ENCODE measurements at places on chromosomes 5 and 9.

DNA sequence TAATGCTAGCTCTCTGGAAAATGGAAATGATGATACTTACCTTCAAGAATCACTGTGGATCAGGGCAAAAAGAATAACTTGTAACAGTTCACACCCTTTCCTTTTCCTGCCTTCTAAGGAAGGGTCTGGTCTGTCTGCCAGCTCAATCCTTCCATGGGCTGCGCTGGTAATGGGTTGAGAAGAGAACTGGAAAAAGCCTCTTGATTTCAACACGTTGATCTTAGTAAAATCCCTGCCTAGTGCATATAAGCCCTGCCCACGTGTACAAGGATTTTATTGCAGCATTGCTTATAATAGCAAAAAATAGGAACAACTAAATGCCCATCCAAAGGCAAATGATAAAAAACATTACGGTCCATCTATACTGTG is 20.5 kb downstream of the C1QTNF2 start:
- DNase-seq = no peak

- DNase-seq = peak; percentile 17
Observed at GRCh38 chr5:10726913-10727517, 34.0 kb downstream of the DAP start.

DNA sequence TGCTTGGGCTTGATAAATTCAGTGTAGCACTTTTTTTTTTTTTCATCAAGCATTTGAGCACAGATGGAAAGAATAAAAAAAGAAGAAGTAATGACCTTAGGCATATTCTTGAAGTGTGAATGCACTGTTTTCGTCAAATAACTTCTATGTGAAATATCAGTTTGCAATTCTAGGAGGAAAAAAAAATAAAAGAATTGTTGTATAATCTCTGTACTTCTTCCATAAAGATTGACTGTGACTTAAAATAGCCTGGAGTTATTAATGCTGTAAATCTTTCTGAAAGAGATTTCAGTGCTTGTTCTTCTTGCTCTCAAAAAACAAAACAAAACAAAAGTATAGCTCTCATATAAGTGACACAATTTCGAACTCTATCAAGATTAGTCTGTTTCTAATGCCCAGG is 536.9 kb upstream of the ZNF608 start:
- DNase-seq = no peak

GRCh38 chr9:88722753-88723152 is 187.8 kb downstream of the NXNL2 start:
- no peak for DNase-seq

DNA sequence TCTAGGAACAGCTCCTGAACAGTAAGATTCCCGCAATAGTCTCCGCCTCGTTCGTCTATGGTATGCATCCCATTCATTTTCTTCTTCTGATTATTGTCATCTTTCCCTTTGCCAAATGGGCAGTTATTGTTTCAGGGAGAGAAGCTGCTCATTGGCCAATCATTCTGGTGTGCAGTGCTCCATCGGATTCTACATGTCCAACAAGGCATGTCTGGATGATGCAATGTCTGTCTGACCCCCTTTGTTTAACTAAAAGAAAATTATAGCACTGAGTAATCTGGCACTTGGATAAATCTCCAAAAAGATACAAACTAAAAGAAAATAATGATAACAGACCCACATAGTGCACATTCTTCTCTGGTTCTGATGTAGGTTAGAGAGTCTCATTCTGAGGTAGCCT is 515.6 kb upstream of the DMAC1 start:
- DNase-seq = no peak

DNA sequence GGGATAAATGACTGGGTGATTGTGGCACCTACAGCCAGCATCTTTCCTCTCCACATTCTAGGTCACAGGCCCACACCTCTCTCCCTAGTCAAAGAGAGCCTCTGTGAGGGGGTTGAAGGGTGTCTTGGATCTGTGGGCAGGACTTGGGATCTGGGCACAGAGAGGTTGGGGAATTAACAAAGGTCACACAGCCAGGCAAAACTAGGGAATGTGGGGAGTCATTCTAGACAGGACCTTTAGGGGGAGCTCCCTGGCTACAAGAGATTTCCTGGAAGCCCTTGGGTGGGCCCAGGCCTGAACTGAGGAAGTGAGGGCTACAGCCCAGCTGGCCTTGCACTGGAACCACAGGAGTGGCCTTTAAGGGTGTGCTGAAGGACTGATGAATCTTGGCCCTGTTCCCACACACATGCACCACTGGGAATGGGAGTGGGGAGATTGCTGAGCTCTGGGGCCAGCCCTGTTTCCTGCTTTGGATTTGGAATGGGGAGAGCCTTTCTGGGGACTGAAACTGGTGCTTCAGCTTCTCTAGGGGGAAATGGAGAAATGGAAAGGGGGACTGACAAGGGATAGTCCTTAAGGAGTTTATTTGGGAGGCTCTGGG is 12.4 kb upstream of the CXXC5 start:
- DNase-seq = no peak

- no peak for DNase-seq
Observed at GRCh38 chr5:80904533-80905187, 55.5 kb upstream of the RASGRF2 start.

DNA sequence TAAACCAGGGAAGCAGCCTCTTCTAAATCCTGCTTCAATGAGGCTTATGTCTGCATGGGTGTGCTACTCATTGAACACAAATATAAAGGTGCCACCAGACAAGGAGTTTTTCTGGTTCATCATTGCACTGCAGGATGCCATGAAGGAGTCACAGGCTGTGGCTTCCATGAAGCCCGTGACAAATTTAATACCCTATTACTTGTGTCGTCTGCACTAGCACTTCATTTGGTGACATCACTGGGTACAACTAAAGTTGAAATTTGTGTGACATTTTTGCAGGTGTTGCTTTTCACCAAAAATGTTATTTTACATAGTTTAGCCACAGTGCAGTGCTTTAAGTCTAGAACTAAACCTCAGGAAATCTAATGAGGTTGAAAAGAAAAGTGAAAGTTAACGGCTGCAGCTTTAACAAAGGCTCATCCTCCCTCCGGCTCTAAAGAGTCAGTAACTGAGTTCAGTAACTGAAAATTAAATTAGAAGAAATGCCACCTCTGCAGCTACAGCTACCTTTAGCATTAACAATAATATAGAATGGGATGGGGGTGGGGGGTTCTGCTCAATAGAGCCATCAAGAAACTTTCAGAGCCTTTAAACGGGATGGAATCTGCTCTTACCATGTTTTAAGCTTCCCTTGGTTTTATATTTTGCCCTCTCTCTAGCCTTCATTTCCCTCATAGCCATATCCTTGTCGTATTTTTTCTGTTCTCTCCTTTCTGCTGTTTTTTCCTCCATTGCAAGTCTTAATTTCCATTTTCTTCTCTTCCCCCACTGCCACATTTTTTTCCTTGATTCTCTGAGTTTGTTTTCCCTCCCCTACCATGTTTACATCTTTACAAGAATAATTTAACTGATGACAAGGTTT is 233.8 kb upstream of the TMEM161B start:
- DNase-seq = no peak

GRCh38 chr5:100900796-100901781 is 2.0 kb downstream of the ST8SIA4 start:
- DNase-seq = peak; percentile 94

GRCh38 chr5:167546270-167546669 is 745.2 kb upstream of the WWC1 start:
- DNase-seq = no peak

- peak; percentile 57 for DNase-seq
Observed at GRCh38 chr5:6827526-6828219, 114.4 kb downstream of the TENT4A start.

GRCh38 chr5:31116466-31117031 is 76.9 kb upstream of the CDH6 start:
- DNase-seq = no peak

- DNase-seq = no peak
Observed at GRCh38 chr5:150271923-150272322, 17.6 kb downstream of the CAMK2A start.

DNA sequence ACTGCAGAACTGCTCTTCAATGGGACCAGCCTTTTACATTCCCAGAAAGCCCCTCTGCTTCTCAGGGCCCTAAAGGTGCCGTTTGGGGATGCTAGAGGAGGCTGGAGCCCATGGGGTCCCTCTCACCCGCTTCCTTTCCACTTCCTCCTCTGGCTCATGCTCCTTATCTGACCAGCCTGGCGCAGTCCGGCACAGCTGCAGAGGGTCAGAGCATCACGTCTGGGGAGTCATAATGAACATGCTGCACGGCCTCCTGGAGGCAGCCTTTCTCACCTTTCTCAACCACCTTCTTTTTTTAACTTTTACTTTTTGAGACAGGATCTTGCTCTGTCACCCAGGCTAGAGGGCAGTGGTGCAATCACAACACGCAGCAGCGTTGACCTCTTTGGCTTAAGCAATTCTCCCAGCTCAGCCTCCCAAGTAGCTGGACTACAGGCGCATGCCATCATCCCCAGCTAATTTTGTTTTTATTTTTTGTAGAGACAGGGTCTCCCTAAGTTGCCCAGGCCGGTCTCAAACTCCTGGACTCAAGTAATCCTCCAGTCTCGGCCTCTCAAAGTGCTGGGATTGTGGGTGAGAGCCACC is 15.1 kb upstream of the TCF7 start:
- DNase-seq = no peak

- DNase-seq = no peak
Observed at GRCh38 chr5:176639981-176640380, 7.3 kb upstream of the TSPAN17 start.

GRCh38 chr9:84151236-84151635 is 170.6 kb downstream of the RMI1 start:
- DNase-seq = no peak

- no peak for DNase-seq
Observed at GRCh38 chr9:38009035-38009501, 60.0 kb downstream of the SHB start.

DNA sequence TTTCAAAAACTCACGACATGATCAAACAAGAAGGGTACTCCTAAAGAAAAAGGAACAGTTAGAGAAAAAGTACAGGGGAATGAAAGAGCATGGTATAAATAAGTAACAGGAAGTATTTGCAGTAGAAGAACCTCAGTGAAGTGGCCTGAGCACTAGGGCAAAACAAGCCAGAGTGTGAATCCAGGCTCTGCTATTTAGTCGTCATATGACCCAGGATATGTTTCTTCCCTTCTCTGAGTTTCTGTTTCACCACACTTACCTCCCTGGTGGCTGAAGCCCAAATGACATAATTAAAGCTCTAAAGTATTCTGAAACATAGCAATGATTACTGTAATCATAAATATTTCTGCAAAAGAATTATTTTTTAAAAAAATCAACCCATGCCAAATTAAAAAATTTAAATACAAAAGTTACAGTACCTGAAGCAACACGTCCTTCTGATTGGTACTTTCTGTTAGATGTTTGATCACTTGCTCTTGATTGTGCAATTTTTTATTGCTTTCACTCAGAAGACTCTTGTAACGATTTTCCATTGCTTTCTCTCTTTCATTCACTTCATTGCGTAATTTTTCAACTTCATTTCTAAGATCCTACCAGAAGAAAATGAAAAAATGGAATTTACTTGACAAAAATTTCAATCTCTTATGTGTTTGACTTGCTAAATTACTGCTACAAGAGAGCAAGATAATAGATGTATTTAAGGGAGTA is 88.9 kb downstream of the CDK5RAP2 start:
- no peak for DNase-seq

- DNase-seq = no peak
Observed at GRCh38 chr9:72274441-72274840, 90.6 kb downstream of the ZFAND5 start.

GRCh38 chr9:130938652-130939404 is at the start of gene FIBCD1:
FIBCD1 (minus strand) TSS chr9:130939247; CDS start chr9:130938607, 640 bp downstream.
- DNase-seq = no peak

GRCh38 chr5:129945774-129946270 is 41.6 kb downstream of the CHSY3 start:
- no peak for DNase-seq

DNA sequence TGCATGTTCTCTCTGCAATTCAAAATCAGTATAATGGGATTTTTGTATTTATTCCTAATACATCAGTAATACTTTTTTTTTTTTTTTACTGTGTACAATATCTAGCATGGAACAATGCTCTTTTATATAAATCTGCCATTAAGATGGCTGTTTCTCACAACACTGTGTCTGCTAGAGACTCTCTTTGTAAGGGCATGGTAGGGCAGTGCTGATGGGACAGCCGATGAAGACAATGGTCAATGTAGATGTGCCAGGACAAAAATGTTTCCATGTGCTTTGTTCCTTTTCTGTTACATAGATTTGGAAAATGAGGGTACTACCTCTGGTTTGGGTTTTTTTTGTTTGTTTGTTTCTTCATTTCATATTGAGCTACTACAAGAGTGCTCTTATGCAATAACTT is 95.3 kb upstream of the ITGA2 start:
- no peak for DNase-seq

GRCh38 chr5:168356592-168356991 is 65.1 kb downstream of the WWC1 start:
- DNase-seq = no peak

- no peak for DNase-seq
Observed at GRCh38 chr9:89449261-89449671, 48.6 kb downstream of the SEMA4D start.

DNA sequence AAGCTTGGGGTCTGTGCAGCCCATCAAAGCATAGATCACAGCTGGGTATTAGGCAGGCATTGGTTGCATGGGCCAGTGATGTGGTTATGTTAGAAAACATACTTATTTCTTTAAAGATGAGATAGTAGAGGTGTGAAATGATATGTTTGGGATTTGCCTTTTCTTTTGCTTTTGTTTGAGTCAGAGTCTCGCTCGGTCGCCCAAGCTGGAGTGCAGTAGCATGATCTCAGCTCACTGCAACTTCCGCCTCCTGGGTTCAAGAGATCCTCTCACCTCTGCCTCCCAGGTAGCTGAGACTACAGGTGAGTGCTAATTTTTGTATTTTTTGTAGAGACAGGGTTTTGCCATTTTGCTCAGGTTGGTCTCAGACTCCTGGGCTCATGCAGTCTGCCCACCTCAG is 84.8 kb downstream of the PDE6A start:
- no peak for DNase-seq

- DNase-seq = no peak
Observed at GRCh38 chr9:38259056-38259455, 133.4 kb upstream of the ALDH1B1 start.

DNA sequence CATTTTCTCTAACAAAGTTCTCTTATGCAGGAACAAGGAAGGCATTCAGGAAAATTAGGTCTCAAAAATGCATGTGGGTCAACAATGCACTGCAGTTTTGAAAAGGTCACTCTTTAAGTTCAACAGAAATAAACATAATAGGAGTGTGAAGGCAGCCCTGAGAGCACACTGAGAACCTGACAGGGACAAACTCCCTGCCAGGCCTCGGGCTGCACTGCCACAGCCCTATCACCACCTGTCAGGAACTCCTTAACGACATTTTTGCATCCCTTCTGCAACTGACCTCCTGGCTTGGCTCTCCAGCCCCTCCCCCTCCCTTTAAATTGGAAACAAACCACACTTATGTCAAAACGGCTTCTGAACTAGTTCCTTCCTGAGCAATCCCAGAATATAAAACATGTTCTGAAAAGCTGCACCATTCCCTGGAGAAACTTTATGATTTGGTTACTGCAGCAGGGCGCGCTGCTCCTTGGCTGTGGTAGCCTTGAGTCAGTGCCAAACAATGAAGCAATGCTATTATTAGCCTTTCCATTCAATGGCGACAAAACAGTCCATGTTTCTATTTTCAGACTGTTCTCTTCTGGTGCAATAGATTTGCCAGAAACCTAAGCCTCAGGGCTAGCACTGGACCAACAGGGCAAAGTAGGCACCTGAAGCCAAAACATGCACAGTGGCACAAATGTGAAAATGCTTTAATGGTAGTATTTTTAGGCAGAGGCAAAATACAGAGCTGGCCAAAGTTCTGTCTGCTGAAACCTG is 160.1 kb upstream of the ZNF608 start:
- DNase-seq = no peak

Data from activated naive CD4-positive, alpha-beta T cell treated with Interleukin-2 at 50 U/mL for 16 hours (primary cell).